ENCODE measurements at places on chromosomes 13 and 19.

GRCh38 chr13:73937441-73937840 lies 196.8 kb downstream of the KLF12 start:
- DNase-seq, result no peak

GRCh38 chr13:77563111-77563510 lies 27.6 kb downstream of the SCEL start:
- DNase-seq, result no peak

DNA sequence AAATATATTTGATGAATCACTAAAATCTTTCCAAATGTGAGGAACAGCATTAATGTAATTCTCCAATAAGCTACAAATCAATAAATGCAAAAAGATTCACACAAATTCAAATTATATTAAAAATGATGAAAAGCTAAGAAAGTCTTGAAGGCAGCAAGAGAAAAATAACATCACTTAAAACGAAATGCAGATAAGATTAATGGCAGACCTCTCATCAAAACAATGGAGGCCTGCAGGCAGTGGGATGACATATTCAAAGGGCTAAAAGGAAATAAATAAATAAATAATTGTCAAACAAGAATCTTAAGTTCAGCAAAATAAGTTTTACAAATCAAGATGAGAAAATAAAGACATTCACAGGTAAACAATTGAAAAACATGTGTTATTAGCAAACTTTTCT lies 952.1 kb downstream of the SLITRK6 start:
- no peak for DNase-seq

DNA sequence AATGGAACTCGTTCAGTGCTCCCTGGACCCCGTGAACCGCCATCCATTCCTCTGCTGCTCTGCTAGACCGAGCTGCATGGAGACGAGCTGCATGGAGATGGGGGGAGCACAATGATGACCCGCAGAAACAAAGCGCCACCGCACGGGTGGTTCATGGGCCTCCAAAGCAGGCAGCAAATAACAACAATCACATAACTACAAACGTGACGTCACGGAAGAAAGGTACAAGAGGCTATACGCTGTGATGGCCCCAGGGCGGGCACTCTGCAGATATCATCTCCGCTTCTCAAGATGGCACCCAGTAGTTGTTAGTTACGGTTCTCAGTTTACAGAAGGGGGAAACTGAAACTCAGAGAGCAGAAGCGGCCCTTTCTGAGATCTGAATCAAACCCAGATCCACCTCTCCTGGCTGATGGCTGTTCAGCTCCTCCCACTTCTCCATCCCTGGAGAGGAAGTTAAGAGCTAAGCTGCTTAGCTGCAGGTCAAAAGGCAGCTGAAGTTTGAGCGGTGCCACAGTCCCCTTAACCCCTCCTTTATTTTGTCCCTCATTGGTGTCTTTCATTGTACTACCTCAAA lies 1.7 kb downstream of the ATP13A1 start:
- no peak for DNase-seq

DNA sequence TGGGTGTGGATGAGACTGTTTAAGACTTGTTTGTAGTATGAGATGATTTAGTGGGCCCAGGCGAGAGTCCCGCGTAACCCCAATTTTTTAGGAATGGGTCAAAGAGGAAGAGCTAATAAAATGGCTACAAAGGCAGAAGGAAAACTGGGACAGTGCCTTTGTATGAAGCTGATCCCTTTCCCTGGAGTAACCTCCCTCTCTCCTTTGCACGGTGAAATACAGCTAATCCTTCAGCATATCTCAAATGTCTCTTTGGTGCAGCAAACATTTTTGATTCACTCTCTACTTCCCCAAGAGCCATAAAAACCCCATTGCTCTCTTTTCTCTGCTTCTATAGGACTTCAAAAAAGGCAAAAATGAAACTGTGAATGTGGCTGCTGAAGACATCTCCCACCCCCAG lies 473.8 kb downstream of the KLF5 start:
- no peak for DNase-seq

DNA sequence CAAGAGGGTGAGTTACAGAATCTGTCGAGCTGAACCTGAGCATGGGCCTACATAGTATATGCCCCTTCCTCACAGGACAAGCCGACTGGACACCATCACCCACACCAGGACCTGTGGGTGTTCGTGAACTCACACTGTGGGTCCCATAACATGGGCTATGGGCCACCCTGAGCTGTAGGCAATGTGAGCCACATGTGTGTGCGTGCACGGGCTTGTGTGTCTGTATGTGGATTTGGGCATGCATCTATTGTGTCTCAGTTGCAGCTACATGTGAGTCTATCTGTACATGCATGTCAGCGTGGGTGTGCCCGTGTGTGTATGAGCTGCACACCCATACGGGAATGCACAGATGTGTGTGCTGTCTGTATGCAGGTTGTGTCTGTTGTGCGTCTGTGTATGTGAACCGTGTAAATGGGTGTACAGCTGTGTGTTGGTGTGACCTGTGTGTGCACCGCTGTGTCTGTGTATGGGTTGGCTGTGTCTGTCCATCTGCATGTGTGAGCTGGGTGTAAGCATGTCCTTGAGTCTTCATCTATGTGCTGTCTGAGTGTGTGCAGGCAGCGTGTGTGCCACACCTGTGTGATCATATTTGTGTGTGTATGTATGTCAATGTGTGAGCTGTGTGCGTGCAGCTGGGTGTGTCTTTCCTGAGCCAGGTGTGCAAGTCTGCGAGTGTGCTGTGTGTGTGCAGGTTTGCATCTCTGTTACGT lies 1.7 kb downstream of the NOTCH3 start:
- DNase-seq, result no peak

- no peak for DNase-seq
Measured at GRCh38 chr13:59012731-59013130, 1151.0 kb downstream of the DIAPH3 start.

- no peak for DNase-seq
Measured at GRCh38 chr19:54707962-54708361, 16.3 kb upstream of the KIR3DL3 start.

GRCh38 chr19:15252398-15253018 lies 20.3 kb upstream of the EPHX3 start:
- DNase-seq, result no peak

- no peak for DNase-seq
Measured at GRCh38 chr19:14059652-14060155, 2.2 kb downstream of the PALM3 start.

DNA sequence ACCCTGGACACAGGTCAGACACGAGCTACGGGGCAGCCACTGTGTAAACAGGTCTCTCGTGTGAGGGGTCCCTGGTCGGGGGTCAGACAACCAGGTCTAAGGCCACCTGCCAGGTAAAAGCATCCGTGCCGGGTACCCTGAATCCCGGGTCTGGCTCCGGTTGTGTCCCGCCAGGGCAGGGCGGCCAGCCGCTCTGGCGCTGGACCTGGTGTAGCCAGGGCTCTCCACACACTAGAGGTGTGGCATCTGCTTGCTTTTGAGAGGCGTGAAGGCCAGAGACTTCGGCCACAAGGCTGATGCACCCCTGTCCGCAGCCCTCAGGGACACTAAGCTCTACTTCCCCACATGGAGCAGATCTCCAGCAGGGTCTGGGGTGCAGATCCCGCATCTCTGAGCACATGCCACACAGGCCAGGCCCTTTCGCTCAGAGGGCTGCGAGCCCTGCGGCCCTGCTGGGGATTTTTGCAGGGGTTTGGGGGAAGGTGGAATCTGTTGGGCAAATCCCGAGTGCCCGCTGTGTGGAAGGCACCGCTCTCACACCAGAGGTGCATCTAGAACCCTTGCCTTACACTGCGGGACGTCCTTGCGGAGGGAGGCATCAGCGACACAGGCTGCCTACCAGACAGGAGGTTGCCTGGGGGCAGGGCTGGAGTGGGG lies 13.8 kb upstream of the TIMM13 start:
- DNase-seq, result no peak

DNA sequence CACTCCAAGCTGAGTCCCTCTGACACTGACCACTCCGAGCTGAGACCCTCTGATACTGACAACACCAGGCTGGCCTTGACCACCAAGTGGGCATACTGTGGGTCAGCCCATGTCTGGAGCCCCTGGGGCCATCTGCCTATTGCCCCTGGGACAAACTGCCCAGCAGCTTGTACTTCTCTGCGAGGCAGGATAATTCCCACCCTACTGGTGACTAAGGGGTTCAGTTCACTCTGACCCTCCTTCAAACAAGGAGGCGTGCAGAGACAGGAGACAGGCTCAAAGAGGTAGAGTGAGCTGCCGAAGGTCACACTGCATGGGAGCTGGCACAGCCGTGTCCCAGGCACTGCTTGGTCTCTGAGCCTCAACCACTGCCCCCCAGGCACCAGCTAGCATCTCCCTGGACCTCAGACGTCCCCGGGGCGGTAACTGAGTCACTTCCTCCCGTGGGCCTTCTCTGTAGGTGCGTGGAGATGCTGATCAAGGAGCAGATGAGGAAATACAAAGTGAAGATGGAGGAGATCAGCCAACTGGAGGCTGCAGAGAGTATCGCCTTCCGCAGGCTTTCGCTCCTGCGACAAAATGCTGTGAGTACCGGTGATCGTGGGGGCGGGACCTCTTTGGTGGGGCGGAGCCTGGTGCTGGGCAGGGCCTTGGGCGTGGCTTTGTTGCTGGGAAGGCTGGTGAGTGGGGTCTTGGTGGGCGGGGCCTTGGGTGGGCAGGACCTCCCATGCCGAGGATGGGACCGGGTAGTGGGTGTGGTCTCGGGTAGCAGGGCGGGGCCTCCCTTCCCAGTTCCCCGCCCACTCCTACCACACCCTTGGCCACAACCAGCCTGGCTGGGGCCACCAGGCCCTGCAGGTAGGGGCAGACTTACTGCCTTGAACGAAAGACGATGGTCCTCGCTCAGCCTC lies 5.8 kb upstream of the USE1 start:
- no peak for DNase-seq

DNA sequence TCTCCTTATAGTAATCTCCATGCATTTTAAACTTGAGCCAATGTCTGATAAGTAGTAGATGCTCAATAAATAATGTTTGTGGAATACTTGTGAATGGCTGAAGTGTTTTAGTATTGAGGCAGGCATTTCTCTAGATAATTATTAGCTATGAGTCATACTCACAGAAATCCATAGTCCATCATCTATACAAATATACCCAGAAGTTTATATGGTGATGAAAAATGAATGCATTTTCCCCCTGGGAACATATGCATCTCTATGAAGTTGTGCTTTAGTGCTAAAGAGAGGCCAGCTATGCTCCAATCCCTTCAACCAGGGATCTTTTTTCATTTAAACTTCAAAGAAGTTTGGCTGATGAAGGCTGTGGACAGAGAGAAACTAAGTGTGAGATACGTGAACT lies 17.2 kb downstream of the MBNL2 start:
- DNase-seq, result no peak

DNA sequence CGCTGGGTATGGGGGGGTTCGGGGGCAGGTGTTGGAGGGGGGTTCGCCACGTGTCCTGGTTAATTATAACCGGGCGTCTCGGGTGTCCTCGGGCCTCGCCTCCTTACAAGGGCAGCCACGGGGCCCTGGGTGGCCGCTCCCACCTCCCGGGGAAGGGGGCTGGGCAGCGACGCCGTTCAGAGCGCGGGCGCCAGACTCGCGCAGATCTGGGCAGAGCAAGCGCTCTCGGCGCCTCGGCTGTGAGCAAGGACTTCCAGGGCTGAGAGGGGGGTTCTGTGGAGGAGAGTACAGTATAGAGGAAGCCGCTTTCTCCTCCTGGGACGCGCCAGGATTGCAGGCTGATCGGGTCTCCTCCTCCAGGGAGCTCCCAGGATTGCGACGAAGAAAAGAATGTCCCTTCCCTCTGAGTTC lies 1.0 kb upstream of the CKM start:
- DNase-seq, result no peak

DNA sequence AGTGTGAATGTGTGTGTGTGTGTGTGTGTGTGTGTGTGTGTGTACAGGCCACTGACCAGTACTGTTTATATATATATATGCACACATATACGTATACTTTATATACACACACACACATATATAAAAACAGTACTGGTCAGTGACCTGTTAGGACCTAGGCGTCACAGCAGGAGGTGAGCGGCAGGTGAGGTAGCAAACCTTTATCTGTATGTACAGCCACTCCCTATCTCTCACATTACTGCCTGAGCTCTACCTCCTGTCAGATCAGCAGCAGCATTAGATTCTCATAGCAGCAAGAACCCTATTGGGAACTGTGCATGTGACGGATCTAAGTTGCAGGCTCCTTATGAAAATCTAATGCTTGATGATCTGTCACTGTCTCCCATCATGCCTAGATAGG lies 34.5 kb downstream of the TBC1D4 start:
- no peak for DNase-seq

DNA sequence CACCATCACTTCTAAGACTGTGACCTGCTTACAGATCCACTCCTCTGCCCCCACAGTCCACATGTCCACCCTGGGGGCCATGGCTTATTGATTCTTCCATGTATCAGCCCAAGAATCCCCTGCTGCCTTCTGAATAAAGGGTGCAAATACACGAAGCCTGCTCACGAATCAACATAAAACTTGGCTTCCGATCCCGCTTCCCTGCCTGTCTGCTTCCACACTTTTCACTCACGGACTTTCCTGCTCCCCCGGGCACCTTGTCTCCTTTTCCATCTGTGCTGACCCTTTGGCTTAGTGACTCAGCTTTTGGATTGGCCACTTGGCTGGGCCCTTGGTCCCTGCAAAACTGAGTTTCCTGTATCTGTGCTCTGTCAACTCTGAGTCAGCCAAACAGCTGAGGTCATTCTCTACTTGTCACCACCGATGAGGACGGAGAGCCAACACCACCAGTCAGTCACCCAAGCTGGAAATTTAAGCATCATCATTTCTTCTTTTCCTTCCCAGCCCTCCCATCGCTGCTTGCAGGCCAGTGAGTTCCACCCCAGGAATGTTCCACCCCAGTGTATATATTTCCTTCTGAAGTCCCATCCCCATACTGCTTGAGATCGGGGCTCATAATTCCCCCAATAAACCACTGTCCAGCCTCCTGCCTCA lies 11.4 kb upstream of the USP12 start:
- DNase-seq, result no peak

DNA sequence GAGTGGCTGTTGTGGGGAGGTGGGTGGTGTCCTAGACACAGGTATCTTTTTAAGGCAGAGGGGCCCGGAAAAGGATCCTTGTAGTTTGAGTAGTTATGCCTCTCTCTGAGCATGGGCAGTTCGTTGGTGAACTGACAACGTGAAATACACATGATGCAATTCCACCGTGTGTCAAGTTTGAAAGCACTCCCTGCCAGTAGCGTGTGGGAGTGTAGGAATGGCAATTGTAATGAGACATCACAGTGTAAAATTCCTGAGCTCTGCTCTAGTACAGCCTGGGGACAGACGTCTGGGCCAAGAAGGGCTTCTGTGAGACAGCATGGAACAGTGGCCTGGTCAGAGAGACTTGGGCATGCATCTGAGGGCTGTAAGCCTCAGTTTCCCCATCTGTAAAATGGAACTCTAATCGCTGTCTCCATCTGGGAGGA lies 10.4 kb upstream of the ASF1B start:
- no peak for DNase-seq

Measured in NCI-H2081 treated with DMSO at 0.1 percent for 48 hours (cell line).